ENCODE measurements at places on chromosomes 4 and X. TPM values are rescaled to one million over a fixed set of nuclear protein-coding genes. Genes with fewer than 3 reads are reported as not detected.

ARHGAP24 gene
- total RNA-seq, result 4.4 TPM

RAB33A gene
- total RNA-seq, result 16.7 TPM

PRPS2 gene
- 23.3 TPM for total RNA-seq

AMOT gene
- 2.4 TPM for total RNA-seq

CT45A10 gene
- not detected for total RNA-seq

TEX11 gene
- not detected for total RNA-seq

NALF2 gene
- total RNA-seq, result not detected

GAGE12F gene
- not detected for total RNA-seq

PABPC1L2B gene
- total RNA-seq, result not detected

HHIP gene
- not detected for total RNA-seq

CLCN5 gene
- total RNA-seq, result 2.5 TPM

BRS3 gene
- not detected for total RNA-seq

MSX1 gene
- not detected for total RNA-seq

ARR3 gene
- total RNA-seq, result not detected

MAMLD1 gene
- total RNA-seq, result 0.31 TPM

ZNF157 gene
- total RNA-seq, result 2.2 TPM

GAGE2A gene
- not detected for total RNA-seq

REELD1 gene
- 1.2 TPM for total RNA-seq

GABRA4 gene
- total RNA-seq, result not detected

NUDT10 gene
- total RNA-seq, result not detected

TMEM31 gene
- not detected for total RNA-seq

STARD8 gene
- total RNA-seq, result 0.31 TPM

SRPX2 gene
- total RNA-seq, result not detected

PLAC1 gene
- not detected for total RNA-seq

FBXO8 gene
- total RNA-seq, result 25.4 TPM

FAM47B gene
- total RNA-seq, result not detected

CAPN6 gene
- total RNA-seq, result not detected

IL15 gene
- 0.42 TPM for total RNA-seq

RASGEF1B gene
- total RNA-seq, result 14.7 TPM

MAGEA2 gene
- total RNA-seq, result not detected

DMRTC1B gene
- 1.9 TPM for total RNA-seq

KLHL4 gene
- total RNA-seq, result not detected

SH3BP2 gene
- 27.8 TPM for total RNA-seq

ATP6AP2 gene
- total RNA-seq, result 75.8 TPM

UGT2B11 gene
- total RNA-seq, result not detected
